HT1080 (cell line): ENCODE measurements at places on chromosomes 5 and 9. TPM values are rescaled to one million over a fixed set of nuclear protein-coding genes. Genes with fewer than 3 reads are reported as not detected.

The TBC1D2 gene
- total RNA-seq, result 36.6 and 36.9 TPM in 2 replicates

The RFESD gene
- total RNA-seq, result 2.5 and 4.0 TPM in 2 replicates

The GPR21 gene
- total RNA-seq, result 0.55 TPM in 1 of 2 replicates, not detected in the other

The RNF183 gene
- total RNA-seq, result not detected in 2 replicates

The ANKRD31 gene
- total RNA-seq, result 0.08 and 0.13 TPM in 2 replicates

The SPINK6 gene
- 1.2 TPM in 1 of 2 replicates, not detected in the other for total RNA-seq

The CYLC2 gene
- not detected in 2 replicates for total RNA-seq

The PCDHB7 gene
- 0.05 TPM in 1 of 2 replicates, not detected in the other for total RNA-seq

The SMIM33 gene
- total RNA-seq, result not detected in 2 replicates

The CDHR2 gene
- not detected in 2 replicates for total RNA-seq

The CCDC171 gene
- total RNA-seq, result 0.77 and 0.80 TPM in 2 replicates

DNA sequence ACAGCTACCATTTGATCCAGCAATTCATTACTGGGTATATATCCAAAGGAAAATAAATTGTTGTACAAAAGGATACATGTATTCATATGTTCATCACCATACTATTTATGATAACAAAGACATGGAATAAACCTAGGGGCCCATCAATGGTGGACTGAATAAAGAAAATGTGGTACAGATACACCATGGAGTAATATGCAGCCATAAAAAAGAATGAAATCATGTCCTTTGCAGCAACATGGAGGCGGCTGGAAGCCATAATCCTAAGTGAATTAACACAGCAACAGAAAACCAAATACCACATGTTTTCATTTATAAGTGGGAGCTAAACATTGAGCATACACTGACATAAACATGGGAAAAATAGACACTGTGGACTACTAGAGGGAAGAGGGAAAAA, 37.1 kb downstream of the FNIP1 start:
- DNase-seq, result no peak

GRCh38 chr5:68265347-68265746, 49.8 kb downstream of the PIK3R1 start:
- DNase-seq, result no peak

- DNase-seq, result no peak
Observed at GRCh38 chr9:11103525-11103924, 490.7 kb upstream of the PTPRD start.

DNA sequence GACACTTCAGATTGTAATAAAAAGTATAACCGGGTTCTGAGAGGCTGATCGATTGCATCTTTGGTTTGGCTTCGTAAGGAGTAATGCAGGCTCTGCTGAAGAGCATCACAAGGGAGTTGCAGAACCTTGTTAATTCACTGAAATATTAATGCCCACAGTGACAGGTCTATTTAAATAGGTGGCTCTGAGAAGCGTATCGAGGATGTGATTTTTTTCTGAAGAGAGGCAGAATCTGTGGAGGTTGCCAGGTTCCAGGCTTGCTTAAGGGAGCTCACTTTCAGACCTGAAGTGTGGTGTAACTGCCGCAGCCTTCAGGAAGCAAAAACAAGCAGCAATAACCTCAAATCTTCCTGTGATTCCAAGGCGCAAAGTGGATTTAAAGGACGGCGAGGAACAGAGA, 80.3 kb downstream of the ANKRD33B start:
- DNase-seq, result no peak

DNA sequence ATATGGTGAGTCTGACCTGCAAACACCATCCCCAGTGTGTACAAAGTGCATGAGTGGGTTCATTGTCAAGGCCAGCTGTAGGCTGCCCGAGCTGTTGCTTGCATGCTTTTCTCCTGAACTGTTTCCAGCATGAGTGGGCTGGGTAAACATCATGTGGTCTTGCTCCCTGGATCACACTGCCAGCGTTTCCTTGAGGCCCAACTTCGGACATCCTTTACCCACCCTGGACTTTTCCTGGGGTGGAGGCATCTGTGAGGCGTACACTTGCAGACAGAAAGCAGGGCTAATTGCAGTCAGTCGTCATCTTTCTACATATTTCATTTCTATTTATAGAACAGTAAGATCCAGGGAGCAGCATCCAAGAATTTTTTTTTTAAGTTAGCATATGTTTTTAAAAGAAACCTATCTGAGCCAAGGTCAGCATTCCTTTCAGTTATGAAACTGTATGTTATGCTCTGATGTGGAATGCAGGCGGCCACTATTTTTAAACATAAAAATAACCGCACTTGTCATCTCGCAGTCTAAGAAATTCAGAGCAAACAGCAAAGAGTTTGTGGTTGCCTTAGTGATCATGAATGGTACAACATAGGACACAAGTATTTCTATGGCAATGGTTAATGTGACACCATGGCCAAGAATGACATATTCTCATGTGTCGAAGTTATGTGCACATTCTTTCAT, 106.5 kb upstream of the DMRT1 start:
- no peak for DNase-seq

GRCh38 chr5:150461231-150461630, 11.7 kb upstream of the RPS14 start:
- no peak for DNase-seq

DNA sequence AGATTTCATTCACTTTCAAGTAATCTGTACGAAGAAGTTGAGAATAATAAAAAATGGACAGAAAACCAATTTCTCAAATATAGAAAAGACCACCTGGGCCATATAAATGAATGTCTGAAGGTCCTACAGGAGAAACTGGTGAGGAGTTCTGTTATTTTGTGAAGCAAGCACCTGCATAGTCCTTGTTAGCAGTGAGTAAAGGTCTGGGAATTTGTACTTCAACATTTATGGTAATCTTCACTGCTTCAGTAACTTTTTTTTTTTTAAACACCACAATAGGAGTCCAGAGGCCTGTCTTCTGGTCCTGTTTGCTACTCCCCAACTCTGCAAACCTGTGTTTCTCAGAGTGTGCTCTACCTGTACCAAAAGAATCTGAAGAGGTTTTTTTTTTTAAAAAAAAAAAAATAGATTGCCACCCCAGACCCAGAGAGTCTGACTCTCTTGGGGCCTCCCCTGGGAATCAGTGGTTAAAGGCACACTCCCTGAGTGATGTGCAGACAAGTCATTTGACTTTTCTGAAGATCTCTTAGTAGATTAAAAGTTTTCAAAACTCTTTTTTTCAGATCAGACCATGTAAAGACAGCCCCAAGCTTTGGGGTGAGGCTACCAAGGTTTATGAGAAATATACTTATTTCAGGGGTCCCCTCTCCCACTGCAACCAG, 55.5 kb downstream of the FAM81B start:
- DNase-seq, result peak; percentile 44

- DNase-seq, result peak; percentile 13
Observed at GRCh38 chr5:139104577-139105276, 93.4 kb downstream of the SIL1 start.

DNA sequence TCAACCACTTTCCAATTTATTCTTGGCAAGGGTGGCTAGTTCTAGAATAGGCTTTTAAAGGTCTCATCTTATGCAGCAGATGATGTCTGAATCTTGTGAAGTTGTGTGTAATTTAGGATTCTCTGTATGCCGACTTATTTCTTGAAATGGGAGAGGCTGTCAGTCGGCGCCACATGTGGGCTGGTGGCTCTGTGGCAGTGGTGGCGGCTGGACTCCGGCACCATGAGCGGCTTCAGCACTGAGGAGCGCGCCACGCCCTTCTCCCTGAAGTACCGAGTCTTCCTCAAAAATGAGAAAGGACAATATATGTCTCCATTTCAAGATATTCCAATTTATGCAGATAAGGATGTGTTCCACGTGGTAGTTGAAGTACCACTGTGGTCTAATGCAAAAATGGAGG, 8.3 kb upstream of the ATP6V0E1 start:
- DNase-seq, result no peak

DNA sequence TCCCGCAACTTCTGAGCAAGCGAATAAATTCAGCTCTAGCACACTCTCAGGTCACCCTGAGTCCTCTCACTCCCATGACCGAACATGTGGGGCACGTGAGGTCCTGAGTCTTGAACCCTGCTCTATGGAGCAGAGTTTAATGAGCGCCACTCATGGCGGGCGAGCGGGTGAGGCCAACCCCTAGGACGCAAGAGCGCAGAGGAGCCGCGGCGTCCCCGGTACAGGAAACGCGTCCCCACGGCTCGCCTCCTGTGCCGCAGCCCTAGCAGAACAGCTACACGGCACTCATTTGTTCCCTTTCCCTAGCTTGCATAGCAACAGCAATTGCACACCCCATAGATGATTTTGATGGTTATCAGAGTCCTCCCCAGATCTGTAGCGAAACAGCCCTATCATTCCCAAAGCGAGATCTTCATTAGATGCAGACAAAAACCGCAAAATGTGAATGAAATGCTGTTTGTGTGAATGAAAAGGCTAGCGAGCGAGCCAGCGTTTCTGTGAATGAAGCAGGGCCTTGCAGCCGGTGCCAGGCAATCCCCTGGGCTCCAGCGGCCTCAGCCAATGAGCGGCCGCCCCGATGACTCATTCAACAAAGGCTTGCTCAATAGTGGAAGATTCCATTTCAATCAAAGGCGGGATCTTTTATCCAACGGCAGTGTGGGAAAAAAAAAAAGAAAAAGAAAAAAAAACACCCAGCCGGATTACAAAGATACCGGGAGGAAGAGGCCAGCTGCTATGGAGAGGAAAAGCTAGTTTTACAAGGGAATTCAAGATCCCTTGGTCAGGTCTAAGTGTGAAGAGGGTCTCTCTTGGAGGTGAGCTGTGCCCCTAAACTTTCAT, 1.5 kb upstream of the SHC3 start:
- peak; percentile 83 for DNase-seq

DNA sequence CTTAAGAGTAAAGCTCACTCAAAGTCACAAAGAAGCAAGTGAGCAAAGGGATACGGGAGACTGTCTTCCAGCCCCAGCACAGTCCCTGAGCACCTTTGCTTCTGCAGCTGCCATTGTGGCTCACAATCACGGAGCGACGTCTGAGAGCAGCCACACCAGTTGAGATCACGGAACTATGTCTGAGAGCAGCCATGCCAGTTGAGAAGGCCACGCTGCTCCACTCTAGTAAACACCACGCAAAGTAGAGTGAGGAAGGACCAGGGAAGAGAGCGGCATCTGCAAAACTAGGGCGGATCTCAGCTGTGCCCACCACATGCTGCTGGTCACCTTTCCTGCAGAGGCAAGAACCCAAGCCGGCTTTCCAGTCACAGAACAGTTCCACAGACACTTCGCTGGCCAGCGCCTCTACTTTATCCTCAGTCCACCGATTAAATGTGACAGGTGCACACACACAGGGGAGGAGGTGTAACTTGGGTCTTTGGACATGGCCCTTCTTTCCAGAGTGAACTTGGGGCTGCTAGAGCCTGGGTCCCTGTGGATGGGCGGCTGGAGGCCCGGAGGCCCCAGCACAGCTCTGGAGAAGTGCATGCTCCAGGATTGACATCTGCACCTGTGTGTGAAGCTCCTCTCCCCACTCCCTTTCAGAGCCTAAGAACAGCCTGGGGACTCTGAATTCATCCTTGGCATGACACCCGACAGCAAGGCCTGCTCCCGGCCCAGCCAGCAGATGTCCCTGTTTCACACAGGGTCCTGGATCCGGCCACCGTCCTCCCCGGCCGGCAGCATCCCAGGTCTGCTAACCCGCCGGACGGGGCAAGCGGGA, 324.9 kb upstream of the IRX4 start:
- DNase-seq, result peak; percentile 45

- DNase-seq, result no peak
Observed at GRCh38 chr9:7166074-7166473, 408.3 kb downstream of the KDM4C start.

GRCh38 chr5:119322312-119322947, 33.4 kb upstream of the TNFAIP8 start:
- no peak for DNase-seq

- no peak for DNase-seq
Observed at GRCh38 chr5:133790898-133791297, 177.5 kb downstream of the C5orf15 start.

- DNase-seq, result peak; percentile 70
Observed at GRCh38 chr9:82124090-82124489, 135.5 kb downstream of the SPATA31D1 start.

- no peak for DNase-seq
Observed at GRCh38 chr5:100706776-100707175, 171.6 kb downstream of the FAM174A start.

GRCh38 chr5:140084541-140084940, 29.4 kb upstream of the PURA start:
- no peak for DNase-seq

DNA sequence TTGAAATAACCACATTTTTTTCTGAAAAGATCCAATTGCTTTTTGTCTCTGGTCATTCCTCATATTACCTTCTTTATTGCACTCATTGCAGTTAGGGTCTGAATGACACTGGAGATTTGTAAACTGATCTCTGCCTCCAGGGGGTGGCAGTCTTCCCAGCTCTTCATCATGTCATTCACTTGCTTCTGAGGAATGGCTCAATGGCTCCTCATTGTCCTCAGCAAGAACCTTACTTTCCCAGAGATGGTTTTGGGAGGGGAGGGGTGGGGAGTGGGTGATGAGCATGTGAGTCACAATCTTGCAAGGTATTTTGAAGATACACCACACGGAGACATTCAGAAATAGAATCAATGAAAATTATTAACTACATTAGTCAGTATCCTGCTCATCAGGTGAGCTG, 159.8 kb upstream of the GAS1 start:
- DNase-seq, result peak; percentile 41

DNA sequence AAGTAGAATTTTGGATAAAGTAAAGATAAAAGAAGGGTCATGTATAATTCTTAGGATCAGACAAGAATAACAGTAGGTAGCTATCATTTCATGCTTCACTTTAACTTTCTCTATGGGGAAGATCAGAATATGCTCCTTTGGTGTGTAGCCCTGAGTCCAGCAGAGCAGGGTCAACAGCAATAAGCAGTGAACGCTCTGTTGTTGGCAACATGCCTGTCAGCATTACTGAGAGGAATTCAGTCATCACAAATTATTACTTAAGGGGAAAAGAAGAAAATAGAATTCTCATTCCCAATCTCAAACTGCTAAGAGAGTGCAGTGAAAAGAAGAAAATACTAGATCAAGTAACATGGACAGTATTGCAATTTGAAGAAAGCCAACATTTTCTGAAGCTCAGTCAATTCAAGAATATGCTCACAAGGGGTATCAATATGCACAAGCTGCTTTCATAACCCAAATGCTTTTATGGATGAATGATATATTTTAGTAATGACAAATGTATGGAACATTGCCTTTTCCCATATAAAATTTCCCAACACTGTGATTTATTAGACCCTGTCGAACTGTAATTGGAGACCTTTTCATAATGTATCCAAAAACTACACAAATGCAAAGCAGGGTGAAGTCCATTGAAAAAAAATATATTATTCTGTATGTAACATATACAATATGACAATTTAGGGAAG, 1359.4 kb downstream of the EFNA5 start:
- DNase-seq, result no peak

- no peak for DNase-seq
Observed at GRCh38 chr5:35212122-35212982, 17.9 kb downstream of the PRLR start.
